ENCODE measurements at places on chromosomes 7 and 10.

- DNase-seq, result peak; percentile 80
These were observed 27.6 kb upstream of the RNF32 start for GRCh38 chr7:156612930-156613329.

- DNase-seq, result no peak
These were observed 265.2 kb upstream of the PPP2R2D start for GRCh38 chr10:131635564-131636015.

DNA sequence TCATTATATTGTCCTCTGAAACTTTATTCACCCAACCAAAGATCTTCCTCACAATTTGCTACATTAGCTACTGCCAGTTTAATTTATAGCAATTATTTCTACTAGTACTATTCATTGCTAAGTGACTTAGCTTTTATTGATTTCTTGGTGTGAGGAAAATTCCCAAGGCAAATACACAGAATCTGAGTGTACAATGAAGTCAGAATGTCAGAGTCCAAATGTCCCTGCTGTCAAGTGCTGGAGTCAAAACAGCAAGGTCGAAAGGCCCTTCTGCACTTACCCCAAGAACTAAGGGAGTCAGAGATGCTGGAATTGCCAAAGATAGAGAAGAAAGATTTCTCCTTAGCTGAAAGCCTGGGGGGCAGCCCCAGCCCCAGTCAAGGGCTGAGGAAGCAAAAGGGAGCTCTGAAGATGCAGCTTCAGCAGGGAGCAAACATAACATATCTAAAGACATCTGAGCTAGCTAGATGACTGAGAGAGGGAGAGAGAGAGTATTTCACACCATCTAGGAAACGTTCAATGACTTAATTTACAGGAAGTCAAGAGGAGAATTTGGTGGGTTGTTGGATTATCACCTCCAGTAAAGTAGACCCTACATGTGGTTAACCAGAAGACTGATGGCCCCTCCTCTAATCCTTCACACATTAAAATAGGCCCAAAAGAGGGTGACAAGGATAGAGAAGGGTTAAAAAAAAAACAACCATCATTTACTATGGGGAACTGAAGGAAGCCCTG, 36.6 kb upstream of the SAMD8 start:
- no peak for DNase-seq

- no peak for DNase-seq
These were observed 443.2 kb upstream of the SEMA3A start for GRCh38 chr7:84637568-84638338.

DNA sequence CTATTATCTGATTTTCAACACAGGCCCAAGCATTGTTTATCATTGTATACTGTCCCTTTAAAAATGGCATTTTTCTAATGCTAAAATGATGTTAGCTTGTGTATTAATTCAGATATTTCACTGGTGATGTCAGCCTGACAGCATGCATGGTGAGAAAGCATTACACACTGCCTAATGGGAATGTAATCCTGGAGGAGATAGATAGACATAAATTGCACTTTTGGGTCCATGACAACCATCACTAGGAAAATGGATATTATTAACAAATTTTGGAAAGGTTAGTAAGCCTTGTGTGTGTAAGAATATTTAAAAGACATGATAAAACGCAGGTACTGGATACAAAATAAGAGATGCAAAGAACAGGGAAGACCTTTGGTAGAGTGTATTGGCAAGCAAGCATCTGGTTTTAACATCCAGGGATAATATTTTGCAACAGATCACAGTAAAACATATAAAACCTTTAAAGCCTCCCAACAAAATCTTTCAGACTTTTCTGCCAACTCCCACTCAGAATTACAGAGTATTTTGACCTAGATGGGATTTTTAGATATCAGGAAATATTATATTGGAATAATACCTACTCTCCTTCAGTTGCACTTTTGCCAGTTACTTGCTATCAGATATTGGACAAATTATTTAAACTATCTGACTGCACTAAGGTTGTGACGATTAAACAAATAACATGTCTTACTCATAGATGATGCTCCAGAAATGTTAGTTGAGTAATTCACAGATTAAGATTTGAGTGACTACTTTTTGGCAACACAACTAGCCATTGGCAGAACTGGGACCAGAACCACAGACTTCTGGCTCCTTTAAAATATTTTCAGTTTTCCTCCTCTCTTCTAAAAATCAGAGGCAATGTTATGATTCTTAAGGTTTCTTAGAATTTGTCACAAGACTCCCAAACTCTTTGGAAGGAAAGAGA, 291.6 kb upstream of the SEMA3C start:
- no peak for DNase-seq

Data from CD8-positive, alpha-beta T cell (primary cell).